Hippocampal formation (tissue), 2 donors: ENCODE measurements at places on chromosomes 1 and 21.
A peak's percentile ranks its signal among the peaks of the same experiment; 100 is the strongest.

DNA sequence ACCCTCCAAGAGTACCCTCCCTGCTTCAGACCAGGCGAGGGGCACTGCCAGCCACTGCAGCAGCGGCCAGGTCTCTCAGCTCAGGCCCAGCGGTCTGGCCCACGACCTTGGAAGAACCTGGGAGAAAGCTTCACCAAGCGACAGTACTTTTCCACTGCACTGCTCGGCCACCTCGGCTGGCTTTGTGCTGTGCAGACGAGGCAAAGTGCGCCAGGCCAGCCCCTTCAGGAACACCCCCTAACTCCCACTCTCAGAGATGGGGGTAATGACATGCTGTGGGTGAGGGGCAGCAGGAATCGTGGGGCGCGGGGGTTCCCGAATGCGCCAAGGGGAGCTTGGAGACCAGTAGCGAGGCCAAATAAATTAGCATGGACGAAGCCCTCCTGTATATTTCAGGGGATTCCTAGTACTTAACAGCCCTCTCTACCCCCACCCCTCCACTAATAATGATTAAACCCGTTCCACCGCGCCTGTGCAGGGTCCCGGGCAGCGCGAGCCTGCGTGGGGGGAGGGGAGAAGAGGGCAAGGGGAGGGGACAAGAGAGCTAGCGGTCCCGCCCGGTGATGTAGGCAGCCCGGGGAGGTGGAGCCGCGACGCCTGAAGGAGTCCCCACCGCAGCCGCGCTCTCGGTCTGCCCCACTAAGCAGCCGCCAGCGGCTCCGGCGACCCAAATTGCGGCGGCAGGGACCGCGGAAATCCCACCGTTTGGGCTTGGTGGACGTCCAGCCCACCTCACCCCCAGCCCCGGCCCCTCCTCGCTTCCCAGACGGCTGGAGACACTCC lies at the start of gene FAM43B:
TSS of gene FAM43B (plus strand) at position 629 of the 783 bp plus-strand sequence. CDS start 401 bp downstream, outside the sequence.
- DNase-seq, result peak; percentile 59

- DNase-seq, result no peak
These were observed 172.7 kb downstream of the BRINP2 start for GRCh38 chr1:177343445-177343844.

DNA sequence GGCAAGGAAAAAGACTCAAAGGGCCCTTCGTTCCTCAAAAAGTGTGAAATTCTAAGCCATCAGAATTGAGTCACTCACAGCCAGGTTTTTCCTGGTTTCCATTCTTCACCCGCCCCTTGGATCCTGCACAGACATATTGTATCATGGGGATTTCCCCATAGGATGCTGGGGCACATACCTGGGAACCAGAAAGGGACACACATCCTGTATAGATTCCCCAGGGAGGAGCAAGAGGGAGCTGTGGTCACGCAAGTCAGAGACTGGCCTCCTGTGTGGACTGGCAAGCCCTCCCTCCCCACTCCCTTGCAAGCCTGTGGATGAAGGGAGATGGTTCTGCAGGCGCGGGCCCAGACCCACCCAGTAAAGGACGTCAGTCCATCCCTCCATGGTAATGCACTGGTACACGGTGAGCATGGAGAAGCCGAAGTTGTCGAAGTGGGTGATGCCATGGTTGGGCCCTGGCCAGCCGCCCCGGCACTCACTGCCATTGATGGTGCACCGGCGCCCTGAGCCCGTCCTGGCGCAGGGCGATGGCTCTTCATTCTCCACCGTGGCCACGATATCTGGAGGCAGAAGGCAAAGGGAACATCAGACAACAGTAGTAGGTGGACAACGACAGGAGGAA lies 23.2 kb downstream of the CACNA1S start:
- no peak for DNase-seq

DNA sequence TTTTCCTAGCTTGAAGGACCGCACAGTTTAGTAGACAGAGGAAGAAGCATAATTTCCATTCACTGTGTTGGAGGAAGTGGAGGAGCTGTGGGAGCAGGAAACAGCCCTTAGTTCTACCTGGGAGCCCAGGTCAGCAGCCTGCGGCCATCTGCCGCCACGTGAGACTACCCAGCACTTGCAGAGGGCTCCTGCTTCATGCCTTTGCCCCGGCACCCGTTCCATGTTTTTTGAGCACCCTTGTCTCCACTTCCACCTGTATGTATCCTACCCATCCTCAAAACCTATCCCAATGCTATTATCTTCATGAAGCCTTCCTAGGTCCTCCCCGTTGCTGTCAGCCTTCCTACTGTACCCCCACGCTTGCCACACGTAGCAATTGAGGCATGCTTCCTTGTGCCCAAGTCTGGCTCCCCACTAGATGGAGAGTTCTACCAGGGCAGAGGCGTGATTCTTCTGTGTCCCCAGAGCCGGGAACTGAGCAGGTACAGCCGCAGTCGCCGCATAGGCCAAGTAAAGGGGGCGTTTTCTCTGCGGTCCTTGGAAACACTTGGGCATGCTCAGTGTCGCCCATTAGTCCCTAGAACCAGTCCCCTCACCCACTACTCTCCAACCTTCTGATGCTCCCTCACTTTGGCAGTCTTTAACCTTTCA lies 1.9 kb downstream of the SLC6A9 start:
- DNase-seq, result no peak

DNA sequence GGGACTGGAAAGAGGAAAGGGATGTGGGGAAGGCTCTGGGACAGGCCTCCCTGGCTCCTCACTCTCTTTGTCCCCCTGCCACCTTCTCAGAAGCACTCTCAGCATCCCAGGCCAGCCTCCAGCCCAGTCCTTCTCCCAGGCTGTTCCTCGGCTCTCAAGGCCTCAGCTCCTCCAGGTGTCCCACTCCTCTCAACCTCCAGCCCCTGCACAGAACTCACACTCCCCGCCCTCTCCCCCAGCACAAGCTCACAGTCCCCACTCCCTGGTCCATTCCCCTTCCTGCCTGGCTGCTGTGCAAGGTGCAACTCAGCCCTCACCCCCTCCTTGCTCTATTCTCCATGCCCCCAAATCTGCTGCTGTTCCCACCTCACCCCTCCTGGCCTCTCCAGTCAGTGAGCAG lies 185.0 kb downstream of the HIVEP3 start:
- no peak for DNase-seq

DNA sequence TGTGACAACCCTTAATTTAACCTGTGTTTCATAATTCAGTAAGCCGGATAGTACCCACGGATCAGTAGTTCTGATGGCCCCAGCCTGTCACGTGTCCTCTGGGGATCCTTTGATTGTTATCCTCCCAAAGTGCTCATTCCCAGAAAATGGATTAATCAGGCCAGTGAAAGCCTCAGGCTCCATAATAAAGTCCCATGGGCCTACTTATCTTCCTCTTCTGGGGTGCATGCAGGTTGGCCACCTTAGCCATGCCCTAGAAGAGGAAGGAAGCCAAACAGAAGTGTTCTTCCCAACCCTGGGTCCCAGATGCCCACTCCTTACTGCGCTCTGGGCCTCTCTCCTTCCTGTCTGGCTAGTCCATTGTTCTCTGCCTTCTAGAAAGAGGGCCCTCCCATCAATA lies 146.1 kb downstream of the EDEM3 start:
- DNase-seq, result no peak

DNA sequence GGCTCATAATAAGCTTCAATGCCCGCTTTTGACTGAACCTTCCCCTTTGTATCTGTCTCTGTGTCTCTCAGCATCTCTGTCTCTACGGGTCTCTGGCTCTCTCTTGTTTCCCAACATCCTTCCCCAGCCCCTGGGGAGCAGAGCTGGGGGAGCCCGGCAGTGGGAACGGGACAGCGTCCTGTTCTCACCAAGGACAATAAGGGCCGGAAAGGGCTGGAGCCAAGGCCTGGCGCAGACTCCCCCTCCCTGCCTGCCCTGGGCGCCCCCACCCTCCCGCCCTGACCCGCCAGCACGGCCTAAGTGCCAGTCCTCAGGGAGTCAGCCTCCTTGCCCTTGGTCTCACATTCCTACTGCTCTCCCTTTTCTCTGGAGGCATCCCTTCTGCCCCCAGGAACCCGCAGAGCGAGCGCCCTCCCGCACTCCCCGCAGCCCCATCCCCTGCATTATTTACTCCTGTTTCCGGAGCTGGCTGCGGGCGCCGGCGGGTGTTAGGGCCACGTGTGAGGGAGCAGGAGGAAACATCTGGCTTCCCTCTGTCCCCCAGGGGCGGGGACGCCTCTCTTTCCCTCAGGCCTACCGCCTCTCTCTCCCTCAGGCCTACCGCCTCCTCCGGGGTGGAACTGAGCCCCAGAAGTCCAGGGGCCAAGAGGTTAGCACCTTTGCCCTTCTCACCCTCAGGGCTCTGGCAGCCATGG lies 6.5 kb downstream of the KRTCAP2 start:
- no peak for DNase-seq

- DNase-seq, result no peak
These were observed 85.1 kb downstream of the PCSK9 start for GRCh38 chr1:55124470-55124869.

GRCh38 chr1:212037900-212038299 lies 2.4 kb downstream of the DTL start:
- DNase-seq, result no peak

DNA sequence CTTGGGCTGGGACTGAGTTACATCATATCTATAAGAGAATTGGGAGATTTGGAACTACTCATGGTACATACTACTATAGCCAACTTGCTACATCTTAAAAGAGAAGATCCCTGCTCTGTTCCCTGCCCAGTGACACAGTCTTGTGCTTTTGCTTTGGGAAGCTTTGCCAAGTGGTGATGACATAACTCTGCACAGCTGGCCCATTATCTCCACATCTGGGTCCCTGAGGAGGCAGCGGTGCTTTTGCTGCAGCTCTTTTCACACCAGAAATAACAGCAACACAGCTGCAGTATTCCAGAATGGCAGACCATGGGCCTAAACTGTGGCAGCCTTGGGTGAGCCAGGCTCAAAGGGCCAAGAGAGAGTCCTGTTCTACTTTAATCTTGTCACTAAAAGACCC lies 296.0 kb downstream of the HHAT start:
- DNase-seq, result peak; percentile 51

- DNase-seq, result no peak
These were observed 61.4 kb downstream of the MEF2D start for GRCh38 chr1:156439036-156439776.

GRCh38 chr1:113281550-113281949 lies 108.8 kb upstream of the MAGI3 start:
- no peak for DNase-seq
